ENCODE measurements at places on chromosomes 3 and 15.

- no peak for DNase-seq
Measured at GRCh38 chr3:59133311-59133710, 83.5 kb upstream of the CFAP20DC start.

DNA sequence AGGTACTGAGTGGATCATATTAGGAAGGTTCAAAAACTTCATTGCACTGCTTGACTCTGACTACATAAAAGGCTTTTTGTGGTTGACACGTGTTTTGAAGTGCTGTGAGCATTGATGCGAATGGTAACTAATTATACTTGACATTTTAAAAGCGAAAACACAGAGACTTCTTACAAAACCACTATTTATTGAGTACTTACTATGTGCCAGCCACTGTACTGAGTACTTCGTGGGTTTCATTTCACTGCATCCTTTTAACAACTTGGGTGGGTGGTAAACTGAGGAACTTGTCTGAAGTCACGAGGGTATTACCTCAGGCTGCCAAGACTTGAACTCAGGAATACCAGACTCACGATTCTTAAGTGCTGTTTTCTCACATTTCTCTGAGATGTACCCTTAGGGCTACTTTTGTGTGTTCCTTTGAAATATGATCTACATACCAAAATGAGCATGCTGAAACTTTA, 45.3 kb upstream of the PPP4R2 start:
- DNase-seq: no peak

- no peak for DNase-seq
Measured at GRCh38 chr15:99974246-99974645, 241.0 kb upstream of the LYSMD4 start.

- DNase-seq: no peak
Measured at GRCh38 chr3:38634111-38634510, 15.4 kb downstream of the SCN5A start.

DNA sequence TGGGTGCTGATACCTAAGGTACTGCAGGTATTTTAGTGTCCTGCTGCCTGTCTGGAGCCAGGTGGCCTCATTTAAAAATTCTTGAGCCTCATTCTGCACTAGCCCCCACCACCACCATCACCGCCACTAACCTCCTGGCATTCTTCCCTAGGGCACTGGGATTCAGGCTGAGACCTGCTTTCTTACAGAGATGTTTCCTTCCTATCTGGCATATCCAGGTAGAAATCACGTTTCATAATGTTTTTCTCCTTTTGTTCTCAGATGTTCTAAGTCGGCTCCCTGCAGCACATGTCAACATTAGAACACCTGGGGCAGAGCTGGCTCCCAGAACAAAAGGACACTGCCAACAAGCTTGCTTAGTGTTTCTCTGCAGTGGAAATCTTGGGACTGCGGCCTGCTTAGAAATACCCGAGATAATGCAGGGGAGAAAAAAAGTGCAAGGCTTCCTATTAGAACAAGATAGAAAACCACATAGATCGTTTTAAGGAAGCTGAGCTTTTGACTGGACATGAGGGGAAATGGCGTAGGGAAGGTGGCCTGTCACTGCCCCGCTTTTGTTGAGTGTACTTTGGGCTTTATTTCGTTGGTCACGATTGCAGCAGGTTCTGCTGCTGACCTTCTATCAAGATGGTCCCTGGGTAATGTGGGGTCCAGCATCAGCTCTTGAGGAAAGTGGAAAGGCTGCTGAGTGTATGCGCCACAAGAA, 59.6 kb upstream of the PPARG start:
- peak; percentile 65 for DNase-seq

- DNase-seq: no peak
Measured at GRCh38 chr3:139756529-139757103, 78.8 kb upstream of the NMNAT3 start.

GRCh38 chr3:149933008-149933407, 37.7 kb downstream of the PFN2 start:
- no peak for DNase-seq

DNA sequence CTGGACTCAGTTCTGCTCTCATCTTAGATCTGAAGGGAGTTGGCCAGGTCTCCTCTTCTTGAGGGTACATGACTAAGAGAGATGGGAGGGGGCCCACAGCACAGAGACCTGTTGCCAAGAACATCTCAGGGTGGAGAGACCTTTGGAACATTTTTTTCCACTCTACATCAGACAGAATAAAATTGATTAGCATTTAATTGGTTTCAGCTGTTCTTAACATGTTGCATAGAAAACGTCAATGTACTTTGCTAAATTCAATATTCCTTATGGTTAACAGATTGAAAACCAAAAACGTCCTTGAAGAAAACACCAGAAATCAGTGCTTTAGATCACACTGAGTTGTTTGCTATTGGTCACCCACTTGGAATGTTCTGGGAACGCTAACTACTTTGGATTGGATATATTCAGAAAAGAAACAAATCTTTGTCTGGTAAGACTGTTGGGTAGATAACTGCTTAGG, 36.4 kb upstream of the FSTL1 start:
- no peak for DNase-seq

DNA sequence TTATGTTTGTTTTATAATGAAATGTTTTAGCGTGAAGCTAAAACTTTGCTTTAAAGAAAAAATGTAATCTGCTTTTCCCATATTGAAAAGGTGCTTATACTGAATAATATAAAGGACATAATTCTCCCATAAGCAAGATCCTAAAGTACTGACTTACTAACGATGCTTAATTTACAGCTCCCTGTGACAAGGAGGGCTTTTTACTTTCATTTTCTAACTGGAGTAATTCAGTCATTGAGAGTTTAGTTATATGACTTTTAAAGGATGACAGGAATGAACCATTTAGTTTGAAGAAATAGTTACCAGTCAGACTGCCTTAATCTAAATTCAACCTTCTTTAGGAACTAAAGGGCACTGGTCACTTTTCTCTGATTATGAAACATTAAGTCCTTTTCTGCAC, 19.3 kb upstream of the ZPLD1 start:
- peak; percentile 2 for DNase-seq

GRCh38 chr3:52684184-52684583, 1.5 kb downstream of the PBRM1 start:
- DNase-seq: no peak

DNA sequence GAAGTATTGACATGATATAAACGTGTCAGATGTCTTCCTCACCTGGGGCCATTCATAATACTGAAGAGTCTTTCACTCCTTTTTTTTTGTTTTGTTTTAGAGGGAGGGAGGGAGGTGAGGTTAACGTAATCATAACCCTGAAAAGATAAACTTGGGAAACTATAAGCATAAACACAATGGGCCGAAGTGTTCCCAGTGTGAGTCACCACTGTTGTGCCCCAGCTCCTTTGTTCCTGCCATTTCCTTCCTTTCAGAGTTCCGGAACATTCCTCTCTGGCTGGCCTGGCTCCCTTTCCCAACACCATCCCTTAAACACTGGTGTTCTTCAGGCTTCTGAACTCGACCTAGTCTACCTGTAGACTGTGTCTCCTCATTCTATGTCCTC, 18.6 kb downstream of the PLD1 start:
- DNase-seq: no peak

DNA sequence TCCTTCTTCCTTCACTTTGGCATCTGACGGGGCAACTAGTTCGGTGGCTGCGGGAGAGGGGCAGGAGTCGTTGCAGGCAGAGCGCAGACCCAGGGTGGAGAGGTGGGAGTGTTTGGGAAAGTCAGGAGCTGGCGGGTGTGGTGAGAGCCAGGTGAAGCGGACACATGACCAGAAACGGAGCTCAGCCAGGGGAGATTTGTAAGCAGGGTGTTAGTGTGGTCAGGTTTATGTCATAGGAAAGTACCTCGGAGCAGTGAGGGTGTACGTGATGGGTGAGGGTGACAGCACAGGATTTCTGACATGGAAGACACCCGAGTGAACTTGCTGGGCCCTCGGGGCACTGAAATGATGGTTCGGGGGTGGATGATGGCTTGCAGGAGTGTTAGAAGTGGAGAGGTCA, 247.4 kb upstream of the TPM1 start:
- no peak for DNase-seq

GRCh38 chr15:97168704-97169475, 791.6 kb upstream of the ARRDC4 start:
- no peak for DNase-seq

DNA sequence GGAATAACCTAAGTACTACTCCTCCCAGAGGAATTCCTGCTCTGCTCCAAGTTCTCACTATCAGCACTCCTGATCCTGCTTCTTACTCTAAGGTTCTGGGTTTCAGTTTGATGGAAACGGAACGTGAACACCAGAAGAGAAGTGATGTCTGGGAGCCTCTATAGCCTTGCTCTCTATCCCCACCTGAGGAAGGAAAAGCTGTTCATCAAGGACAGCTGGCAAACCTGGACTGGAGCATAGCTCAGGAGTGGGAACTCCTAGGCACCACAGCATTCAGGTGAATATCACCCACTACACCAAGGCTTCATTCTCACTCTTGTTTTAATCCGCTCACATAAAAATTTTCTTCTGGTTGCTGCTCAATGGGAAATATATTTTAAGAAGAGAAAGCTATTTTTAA, 13.0 kb upstream of the CADPS start:
- no peak for DNase-seq

DNA sequence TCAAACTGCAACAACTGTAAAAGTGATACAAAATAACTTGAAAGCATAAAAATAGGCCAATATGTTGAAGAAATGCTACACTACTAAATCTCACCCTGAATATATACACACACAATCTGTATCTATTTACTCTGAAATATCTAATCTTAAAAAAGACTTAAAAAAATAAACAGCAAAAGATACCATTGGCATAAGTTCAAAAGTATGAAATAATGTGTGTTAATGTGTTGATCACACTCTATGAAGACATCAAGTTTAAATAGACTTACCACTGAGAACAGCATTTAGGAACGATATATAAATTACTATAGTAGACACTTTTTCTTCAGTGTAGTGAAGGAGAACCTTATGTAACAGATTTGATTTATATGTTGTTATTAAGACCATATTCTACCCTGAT, 14.1 kb upstream of the SATB1 start:
- no peak for DNase-seq

- DNase-seq: no peak
Measured at GRCh38 chr3:107452436-107452835, 70.3 kb upstream of the BBX start.

DNA sequence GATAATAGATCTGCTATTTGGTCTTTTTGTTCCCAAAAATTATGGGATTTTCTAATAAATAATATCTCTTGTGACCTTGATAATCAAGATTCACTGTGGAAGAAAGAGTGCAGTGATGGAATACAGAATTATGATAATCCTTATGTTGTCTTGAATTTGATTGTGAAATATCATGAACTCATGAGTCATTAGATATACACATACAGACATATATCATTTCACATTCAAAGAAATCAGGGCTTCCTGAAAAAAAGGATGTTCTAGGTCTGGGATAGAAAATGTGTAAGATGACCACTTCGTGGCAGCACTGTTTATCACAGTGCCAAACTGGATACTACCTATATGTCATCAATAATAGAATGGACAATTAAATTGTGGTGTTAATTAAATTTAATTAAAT, 97.7 kb downstream of the DPH6 start:
- DNase-seq: no peak

GRCh38 chr3:160754371-160754854, 1.6 kb upstream of the PPM1L start:
- DNase-seq: peak; percentile 75

- no peak for DNase-seq
Measured at GRCh38 chr3:166663194-166663593, 716.9 kb downstream of the ZBBX start.

DNA sequence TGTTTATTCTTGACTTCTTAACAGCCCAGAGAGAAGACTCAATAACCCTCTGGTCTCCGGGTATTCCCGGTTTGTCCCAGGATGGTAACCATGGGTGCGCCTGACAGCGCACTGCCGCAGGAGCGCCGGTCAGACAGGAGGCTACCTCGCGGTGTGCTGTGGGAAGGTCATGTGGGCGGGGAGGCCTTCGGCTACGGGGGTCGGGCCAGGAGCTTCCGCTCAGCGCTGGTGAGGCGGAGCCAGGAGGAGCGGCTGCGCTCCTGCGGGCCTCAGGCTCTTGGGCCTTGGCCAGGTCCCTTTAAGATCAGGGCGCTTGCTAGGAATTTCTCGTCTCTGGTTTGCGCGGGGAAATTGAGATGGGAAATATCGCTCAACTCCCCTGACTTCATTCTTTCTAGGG, 182.3 kb upstream of the NDN start:
- peak; percentile 53 for DNase-seq

GRCh38 chr3:158273656-158274055, 163.8 kb downstream of the RSRC1 start:
- no peak for DNase-seq

DNA sequence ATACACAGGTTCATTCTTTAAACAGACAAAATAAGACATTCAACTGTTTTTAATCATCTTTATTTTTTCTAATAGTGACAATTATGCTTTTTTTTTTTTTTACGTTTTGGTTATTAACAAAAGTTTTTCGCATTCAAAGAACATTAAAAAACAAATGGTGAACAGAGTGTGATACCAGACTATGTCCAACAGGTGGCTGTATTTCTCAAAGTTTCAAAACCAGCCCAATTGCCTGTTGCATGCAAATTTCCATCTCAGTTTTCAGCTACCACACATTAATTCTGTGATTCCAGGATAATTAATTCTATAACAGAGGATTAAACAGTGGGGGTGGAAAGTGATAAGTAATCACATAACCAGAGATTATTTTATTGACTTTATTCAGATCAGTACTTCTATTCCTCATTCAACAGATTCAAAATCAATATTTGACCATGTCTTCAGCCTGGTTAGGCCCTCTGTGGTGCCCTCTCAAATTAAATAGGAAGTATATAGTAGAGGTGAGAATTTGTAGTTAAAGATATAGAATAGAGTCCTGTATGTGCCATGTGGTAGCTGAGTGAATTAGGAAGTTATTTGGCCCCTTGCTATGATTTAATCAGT, 122.2 kb upstream of the DCBLD2 start:
- peak; percentile 65 for DNase-seq

DNA sequence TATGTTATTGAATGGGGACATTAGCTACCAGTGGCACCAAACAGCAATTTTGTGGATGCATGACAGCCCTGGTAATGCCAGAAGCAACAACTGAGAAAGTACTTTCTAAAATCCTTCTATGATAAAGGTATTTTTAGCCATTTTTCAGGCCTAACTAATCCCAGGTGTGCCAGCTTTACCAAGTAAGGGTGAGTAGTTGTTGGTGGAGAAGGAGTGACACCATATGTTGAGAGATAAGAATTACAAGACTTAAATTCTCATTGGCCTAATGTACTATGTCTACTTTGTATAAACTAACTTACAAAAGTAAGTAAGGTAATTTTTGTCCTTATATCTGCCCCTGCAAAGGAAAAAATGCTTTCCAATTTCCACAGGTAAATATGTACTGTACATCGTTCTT, 4.1 kb upstream of the COX17 start:
- peak; percentile 63 for DNase-seq

GRCh38 chr3:195550723-195551122, 7.6 kb upstream of the PPP1R2 start:
- DNase-seq: no peak
